ENCODE measurements at places on chromosomes 13 and 19.

- DNase-seq, result peak; percentile 98
Measured at GRCh38 chr19:53196777-53197396, 3.7 kb upstream of the ZNF665 start.

DNA sequence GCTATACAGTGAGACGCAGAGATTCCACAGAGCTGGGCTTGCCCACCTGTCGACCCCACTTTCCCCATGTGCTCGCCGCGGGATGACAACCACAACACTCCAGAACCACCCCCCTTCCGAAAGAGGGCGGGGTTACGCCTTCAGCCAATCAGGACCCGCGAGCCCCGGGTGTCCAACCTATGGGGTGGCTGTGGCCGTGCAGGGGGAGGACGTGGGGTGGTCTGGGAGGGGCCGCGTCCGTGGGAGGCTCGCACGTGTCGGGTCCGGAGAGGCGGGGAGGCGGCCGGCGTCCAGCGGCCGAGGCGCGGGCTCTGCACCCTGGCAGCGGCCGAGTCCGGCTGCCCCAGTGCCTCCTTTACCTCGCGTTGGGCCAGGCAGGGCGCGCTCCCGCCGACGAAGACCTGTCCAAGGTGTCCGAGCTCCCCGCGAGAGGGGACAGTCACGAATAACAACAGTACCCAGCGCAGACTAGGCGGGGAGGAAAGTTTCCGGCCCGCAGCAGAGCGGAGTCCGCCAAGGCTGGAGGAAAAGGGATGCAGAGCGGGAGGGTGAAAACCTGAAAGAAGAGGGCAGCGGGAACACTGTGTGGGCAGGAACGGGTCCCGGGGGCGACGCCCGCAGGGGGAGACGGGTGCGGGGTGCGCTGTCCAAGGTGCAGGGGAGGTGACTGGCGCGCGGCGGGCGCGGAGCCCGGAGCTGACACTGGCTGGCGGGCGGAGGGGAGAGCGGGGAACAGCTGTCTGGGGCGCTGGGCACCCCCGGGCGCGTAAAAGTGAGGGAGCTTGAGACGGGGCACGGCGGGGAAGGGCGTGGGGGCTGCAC lies 911 bp downstream of the ENOX1 start:
- DNase-seq, result peak; percentile 92

- no peak for DNase-seq
Measured at GRCh38 chr13:66359910-66360552, 870.1 kb downstream of the PCDH9 start.

DNA sequence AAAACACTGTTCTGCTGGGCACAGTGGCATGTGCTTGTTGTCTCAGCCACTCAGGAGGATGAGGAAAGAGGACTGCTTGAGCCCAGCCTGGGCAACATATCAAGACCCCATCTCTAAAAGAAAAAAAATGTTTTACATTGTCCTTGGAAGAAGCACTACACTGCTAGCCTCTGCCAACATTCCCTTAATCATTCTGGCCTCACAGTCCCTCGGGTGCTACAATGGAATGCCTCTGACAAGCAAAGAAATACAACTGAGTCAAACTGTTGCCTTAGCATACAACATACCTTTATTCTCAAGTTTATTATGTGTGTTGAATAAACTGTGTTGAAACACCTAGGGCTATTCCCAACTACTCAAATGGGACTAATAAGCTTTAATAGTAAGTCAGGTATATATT lies 56.1 kb downstream of the PSPC1 start:
- no peak for DNase-seq

DNA sequence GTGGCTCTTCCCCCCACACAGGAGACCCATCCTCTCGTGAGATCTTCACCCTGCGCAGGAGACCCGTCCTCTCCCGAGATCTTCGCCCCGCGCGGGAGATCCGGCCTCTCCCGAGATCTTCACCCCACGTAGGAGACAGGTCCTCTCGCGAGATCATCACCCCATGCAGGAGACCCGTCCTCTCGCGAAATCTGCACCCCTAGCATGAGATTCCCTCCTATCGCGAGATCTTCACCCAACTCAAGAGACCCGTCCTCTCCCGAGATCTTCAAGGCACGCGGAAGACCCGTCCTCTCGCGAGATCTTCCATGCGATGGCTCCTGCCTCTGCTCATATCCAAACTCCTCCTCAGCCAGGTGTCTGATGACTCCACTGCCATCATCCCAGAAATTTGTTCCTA lies 24.3 kb downstream of the LAIR2 start:
- DNase-seq, result no peak

DNA sequence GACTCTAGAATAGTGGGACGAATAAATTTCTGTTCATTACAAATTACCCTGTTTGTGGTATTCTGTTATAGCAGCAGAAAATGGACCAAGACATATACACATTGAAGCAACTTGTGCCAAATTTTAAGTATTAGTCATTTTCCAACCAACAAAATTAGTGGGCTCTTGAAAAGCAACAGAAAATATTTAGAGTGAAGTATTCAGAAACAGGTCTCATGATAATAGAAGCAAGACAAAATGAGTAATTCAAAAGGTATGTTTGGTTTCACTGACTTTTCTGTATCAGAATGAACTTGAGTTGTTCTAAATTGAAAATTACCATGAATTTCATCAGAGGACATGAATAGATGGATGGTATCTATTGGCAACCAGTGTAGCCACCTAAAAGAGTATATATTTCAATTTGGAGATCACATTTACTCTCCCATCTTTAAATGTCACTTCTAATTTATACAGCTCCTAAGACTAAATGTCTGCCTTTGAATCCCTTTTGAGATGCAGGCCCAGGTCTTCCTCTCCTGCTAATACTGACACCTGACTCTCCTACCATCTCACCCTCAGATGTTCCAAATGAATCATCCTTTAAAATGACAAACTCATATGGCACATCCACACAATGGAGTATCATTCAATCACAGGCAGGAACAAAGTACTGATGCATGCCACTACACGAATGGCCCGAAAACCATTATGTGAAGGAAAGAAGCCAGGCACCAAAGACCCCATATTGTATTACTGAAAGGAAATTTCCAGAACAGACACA lies 40.7 kb upstream of the DOCK9 start:
- DNase-seq, result no peak

- no peak for DNase-seq
Measured at GRCh38 chr19:17242431-17243208, 3.1 kb downstream of the NR2F6 start.

- no peak for DNase-seq
Measured at GRCh38 chr13:20121159-20121525, 39.7 kb downstream of the GJA3 start.

DNA sequence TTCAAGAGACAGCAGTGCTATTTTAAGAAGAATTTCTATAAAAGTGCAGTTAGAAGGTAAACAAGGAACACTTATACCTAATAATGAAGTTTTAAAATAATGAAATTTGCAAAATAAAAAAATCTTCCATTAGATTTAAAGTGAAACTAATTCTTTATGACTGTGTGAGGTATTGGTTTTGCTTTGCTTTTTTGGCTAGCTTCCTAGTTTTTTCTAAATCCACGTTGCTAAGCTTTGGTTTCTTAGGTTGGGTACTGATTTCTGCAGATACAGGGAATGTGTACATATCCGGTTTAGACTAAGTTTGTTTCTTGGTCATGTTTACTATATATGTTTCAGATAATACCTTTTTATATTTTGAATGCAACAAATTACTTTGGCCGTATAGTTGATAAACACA lies 59.8 kb downstream of the SLC7A9 start:
- DNase-seq, result no peak

DNA sequence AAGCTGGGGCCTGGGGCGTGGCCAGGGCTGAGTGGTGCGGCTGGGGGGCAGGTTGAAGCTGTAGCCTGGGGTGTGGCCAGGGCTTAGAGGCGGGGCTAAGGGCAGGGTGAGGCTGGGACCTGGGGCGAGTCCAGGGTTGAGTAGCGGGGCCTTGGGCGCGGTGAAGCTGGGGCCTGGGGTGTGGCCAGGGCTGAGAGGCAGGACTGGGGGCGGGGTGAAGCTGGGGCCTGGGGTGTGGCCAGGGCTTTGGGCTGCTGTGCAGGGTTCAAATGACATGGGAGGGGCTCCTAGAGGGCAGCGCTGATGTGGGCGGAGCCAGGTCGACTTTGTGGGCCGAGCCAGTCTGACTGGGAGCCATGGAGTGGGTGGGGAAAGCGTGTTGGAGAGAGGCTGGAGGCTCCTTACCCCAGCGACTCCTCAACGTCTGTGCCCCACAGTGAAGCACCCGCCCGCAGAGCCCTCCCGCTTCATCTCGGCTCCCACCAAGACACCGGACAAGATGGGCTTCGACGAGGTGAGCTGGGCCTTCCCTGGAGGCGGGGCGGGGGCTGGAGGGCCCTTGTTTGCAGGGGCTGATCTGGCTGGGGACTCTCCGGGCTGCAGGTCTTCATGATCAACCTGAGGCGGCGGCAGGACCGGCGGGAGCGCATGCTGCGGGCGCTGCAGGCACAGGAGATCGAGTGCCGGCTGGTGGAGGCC lies 21.5 kb downstream of the COLGALT1 start:
- DNase-seq, result peak; percentile 36
